Stimulated activated CD8-positive, alpha-beta memory T cell treated with anti-CD3 and anti-CD28 coated beads, Interleukin-15, amount 100 ng/mL, for 4 hours (primary cell): ENCODE measurements at places on chromosomes 1 and 21.

DNA sequence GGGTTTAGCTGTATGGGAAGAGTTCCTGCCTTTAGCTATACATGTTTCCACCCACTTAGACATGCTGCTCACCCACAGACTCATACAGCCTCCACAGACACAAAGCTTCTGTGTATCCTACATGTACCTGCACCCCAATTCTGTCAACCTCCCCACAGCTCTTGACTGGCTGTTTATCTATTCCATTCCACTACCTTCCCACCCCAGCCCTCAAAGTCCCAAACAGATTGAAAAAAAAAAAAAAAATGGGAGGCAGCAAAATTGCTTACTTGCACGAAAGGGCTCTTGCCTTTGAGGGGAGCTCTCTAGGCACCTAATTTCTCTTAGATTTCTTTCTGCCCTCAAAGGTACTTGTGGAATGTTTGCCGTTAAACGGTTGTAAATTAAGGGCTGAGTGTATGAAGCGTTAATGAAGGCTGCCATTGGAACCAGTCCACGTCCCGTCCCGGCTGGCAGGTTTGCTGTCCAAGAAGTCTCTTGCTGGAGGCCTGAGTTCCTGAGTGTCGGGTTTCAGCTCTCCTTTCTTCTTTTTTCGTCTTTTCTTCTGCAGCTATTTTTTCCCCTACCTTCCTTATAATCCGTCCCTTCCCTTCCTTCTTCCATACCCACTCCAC lies 43.6 kb downstream of the PBX1 start:
- no peak for DNase-seq

GRCh38 chr1:91605566-91605965 lies 104.9 kb downstream of the CDC7 start:
- no peak for DNase-seq

DNA sequence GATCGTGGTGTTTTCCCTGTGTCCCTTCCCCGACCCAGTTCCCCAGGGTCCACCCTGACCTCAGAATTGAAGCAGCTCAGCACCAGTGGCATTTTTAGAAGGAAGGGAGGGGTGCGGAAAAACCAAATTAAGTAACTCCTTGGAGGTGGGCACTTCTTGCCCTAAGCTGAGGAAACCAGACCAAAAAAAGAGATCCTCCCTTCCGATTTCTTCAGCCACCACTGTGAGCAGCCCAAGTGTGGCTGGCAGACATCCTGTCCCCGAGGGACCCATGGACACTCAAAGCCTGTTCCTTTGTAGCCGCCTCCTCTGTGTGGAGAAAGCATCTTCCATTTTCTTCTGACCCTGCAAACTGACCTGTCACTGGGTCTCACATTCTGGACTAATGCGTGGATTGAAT lies 31.3 kb downstream of the KIRREL1 start:
- DNase-seq = no peak

GRCh38 chr21:46078978-46079351 lies 18.9 kb upstream of the COL6A2 start:
- DNase-seq = no peak

DNA sequence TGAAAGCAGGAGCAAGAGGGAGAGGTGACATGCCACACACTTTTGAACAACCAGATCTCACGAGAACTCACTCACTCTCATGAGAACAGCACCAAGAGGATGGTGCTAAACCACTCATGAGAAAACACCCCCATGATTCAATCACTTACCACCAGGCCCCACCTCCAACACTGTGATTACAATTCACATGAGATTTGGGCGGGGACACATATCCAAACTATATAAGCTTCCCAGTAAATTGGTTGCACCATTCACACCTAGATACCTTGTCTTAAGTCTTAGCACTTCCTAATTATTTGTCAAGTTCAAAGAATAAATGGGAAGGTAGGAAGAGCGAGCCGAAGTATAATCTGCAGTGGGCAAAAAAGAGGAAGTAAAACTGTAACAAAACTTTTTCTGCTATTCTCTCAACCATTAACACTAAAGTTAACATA lies 34.3 kb downstream of the AMY1C start:
- no peak for DNase-seq

GRCh38 chr1:222370081-222370912 lies 177.6 kb downstream of the HHIPL2 start:
- no peak for DNase-seq

- no peak for DNase-seq
These were observed 647 bp downstream of the TSEN15 start for GRCh38 chr1:184052194-184052559.

DNA sequence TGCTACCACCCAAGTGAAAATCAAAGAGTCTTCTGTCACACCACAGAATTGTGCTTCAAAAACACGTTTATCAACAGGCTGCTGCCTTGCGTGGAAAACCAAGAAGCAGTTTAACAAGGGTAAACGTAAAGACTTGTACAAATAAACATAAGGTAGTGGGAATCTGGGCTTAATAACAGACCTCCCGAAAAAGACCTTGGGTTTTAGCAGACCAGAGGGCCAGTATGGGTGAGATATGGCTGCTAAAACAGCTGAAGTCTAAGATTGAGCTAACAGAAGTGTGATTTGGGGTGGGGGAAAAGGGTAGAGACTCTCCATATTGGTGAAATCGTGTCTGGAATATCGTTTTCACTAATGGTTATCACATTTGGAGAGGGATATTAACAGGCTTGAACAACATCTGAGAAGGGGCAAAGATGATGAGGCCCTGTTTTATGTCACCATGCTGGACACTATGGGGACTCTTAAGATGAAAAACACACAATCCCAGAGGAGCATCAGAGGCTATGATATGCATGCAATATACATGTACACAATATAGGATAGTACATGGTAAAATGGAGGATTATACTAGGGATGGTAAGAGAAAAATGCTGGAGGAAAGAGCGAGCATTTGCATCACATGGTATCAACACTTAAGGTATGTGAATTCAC lies 1.4 kb downstream of the MOV10 start:
- no peak for DNase-seq

- no peak for DNase-seq
These were observed 54.0 kb upstream of the IFFO2 start for GRCh38 chr1:19010503-19010902.

- no peak for DNase-seq
These were observed 9.4 kb upstream of the BARHL2 start for GRCh38 chr1:90726425-90726985.

- no peak for DNase-seq
These were observed 28.6 kb downstream of the UBIAD1 start for GRCh38 chr1:11301601-11302000.

- no peak for DNase-seq
These were observed 5.4 kb downstream of the ANGPTL7 start for GRCh38 chr1:11194407-11195176.

- DNase-seq = no peak
These were observed 30.1 kb downstream of the OLFML3 start for GRCh38 chr1:114009393-114009792.
